ENCODE measurements at places on chromosomes 2 and 18. TPM values are rescaled to one million over a fixed set of nuclear protein-coding genes. Genes with fewer than 3 reads are reported as not detected.

The SPAG16 gene
- total RNA-seq = 12.2 TPM

The OBSL1 gene
- total RNA-seq = 22.3 TPM

The CLEC4F gene
- total RNA-seq = not detected

The ADCY3 gene
- total RNA-seq = 75.9 TPM

The CXCR1 gene
- not detected for total RNA-seq

The MEIS1 gene
- 1.5 TPM for total RNA-seq

The ASNSD1 gene
- total RNA-seq = 42.4 TPM

The UGT1A3 gene
- total RNA-seq = not detected

The POMC gene
- not detected for total RNA-seq

The ACKR3 gene
- 36.4 TPM for total RNA-seq

The CHAC2 gene
- 13.4 TPM for total RNA-seq

The MAP3K20 gene
- 37.5 TPM for total RNA-seq

The AQP12B gene
- total RNA-seq = not detected
